ENCODE measurements at places on chromosomes 4 and X.

GRCh38 chrX:121579016-121579760 lies 531.8 kb downstream of the GLUD2 start:
- DNase-seq, result no peak

DNA sequence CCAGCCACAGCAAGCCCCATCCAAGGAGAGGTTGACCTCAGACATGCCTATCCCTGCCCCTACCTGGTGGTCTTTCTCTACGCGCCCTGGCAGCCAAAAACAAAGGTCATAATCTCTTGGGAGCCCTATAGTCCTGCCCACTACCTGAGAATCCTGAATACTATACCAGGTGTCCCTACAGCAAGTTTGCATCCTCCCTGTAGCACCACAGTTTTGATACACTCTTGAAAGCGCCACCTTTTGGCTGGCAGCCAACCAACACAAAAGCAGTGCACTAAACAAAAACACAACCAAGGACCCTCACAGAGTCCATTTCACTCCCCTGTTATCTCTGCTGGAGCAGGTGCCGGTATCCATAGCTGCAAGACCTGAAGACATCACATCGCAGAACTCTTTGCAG lies 523.8 kb upstream of the CPEB2 start:
- no peak for DNase-seq

DNA sequence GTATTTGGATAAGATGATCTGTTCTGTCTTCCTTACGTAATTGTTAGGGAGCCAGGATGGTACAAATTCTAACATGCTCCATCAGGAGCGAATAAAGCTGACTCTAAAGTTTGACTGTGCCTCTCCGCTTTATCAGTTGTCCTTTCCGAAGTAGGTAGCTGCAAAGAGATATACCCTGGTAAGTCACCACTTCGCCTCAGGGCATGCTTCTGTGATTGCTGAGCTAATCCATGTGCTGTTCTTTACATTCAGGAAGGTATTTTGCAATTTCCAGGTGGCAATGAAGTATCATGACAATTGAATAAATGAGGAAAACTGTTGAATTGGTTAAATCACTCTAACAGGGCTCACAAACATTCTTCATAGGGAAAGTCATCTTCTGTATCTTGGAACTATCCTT lies 38.9 kb downstream of the KIT start:
- no peak for DNase-seq

- no peak for DNase-seq
Measured at GRCh38 chr4:40515398-40516293, 114.0 kb downstream of the RBM47 start.

DNA sequence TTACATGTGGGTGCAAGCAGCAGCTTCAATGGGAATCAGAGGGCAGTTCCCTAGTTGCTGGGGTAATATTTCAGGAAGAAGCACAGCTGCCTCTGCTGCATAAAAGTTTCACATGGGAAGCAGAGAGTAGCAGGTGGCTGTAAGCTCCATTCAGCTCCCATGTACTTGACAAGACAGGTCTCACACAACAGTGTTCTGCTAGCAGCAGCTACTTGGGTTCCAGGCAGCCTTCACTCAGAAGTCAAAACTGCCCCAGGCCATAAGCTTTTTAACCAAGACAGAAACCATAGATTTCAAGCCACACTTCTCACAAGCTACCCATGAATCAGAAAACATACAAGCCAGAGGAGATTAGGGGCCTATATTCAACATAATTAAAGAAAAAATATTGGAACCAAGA lies 41.4 kb upstream of the SPIN2A start:
- DNase-seq, result no peak

- no peak for DNase-seq
Measured at GRCh38 chr4:6469144-6469543, 3.3 kb downstream of the PPP2R2C start.

DNA sequence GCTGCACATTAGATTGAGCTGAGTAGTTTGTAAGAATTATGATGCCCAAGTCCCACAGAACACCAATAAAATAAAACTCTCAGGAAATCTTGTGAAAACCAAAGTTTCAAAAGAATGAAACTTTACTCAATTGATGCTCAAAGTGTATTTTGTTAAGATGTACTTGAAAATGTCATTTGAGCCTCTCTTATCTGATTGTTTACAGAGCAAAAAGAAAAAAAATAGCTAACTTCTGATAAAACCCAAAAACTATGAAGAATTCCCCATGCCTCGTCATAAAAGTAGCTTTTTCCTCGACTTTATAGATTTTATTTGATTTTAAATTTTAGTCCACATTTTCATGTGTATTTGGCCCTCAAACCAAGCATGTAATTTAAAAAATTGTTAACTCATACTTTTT lies 521.5 kb upstream of the FTHL17 start:
- DNase-seq, result no peak

DNA sequence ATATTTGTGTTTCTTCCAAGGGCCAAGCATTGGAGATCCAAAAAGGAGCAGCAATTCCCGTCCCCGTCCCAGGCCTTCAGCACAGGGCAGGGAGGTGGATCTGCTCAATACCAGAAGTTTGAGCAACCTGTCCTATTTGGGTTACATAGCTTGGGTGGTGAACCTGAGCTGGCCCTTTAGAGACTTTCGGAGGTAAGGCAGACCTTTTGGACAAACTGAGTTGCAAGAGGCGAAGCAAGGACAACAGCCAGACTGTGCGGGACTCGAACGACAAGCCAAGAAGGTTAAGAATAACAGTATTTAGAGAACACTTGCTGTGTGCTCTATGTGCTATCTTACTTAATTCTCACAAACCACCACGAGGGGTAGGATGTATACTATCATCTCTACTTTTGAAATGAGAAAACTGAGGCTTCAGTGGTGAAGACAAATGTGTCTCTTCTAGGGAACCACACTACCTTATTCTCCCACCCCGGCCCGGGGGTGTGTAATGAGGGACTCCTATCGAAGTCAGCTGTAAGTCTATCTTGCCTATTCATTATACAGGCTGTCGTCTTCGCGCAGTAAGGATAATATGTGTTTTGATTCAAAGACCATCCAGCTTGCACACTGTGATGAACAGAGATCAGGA lies 1.3 kb downstream of the NOP14 start:
- no peak for DNase-seq

- no peak for DNase-seq
Measured at GRCh38 chrX:9909254-9909653, 57.9 kb upstream of the CLDN34 start.

- DNase-seq, result no peak
Measured at GRCh38 chr4:98659741-98660462, 1.5 kb upstream of the TSPAN5 start.

Measured in NCI-H2029 treated with DMSO at 0.1 percent for 48 hours (cell line).